ENCODE measurements at places on chromosomes 12 and 14.
A peak's percentile ranks its signal among the peaks of the same experiment; 100 is the strongest.

DNA sequence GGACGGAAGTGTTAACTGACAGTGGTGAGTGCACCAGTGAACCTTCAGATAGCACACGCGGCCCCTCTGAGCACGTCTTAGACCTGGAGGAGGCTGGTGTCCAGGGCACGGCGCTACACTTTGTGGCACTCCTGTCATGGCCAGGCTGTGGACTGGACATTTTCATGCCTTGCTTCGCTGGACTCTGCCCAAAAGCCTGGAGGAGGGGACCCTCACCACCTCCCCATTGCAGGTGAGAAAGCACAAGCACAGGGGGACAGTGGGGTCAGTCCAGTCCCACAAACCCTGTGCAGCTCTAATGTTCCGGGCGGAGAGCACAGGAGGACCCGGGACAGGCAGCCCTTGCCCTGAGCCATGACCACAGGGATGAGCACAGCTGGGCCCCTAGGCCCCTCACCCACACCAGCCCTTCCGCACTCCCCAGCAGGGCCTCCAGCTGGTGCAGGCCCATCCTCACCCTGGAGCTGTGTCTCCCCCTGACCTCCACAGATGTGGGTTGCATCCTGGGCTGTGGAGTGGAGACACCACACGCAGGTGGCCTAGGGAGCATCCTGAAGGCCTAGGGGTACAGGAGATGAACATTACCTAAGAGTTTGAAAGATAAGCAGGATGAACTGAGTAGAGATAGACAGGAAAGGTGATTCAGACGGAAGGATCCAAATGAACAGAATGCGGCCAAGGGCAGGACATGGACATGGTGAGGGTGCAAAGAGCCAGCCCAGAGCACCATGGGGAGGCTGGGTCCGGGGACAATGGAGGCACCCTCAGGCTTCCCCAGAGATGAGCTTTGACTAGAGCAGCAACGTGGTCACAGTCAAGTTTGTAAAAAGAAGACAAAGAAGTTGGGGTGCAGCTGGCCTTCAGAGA lies 132.8 kb downstream of the BCL11B start:
- no peaks in the 10 kb centered on the region for H3K4me1 ChIP-seq
- DNase-seq: no peak
- no peaks in the 10 kb centered on the region for H3K27me3 ChIP-seq
- H3K36me3 ChIP-seq: no peaks in the 10 kb centered on the region
- no peak overlapping the region for H3K4me3 ChIP-seq

DNA sequence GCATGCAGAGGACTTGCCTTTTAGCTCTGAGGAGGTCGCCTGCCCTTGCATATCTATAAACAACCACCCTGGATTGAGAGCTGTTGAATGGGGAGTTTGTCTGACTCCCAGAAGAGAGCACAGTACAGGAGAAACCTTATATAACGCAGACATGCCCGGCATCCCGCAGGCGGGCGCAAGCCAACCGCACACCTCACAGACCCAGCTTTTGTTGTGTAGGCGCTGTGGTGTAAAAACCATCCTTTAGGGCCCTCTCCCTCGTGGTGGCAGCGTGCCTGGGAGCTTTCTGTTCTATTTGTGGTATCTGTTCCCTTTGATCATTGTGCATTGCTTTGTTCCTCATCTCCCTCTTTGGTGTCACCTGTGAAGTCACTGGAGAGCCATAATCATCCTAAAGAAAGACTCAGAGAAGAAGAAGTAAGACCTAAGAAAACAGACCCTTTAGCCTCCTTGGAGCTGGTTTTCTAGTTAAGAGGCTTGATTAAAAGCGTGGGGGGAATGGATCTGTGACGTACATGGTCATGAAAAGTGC lies 77.7 kb downstream of the ETV6 start:
- no peak overlapping the region for H3K27ac ChIP-seq
- peaks cover 41% of the 10 kb centered on the region for H3K4me1 ChIP-seq
- no peak overlapping the region for H3K4me3 ChIP-seq
- DNase-seq: no peak

DNA sequence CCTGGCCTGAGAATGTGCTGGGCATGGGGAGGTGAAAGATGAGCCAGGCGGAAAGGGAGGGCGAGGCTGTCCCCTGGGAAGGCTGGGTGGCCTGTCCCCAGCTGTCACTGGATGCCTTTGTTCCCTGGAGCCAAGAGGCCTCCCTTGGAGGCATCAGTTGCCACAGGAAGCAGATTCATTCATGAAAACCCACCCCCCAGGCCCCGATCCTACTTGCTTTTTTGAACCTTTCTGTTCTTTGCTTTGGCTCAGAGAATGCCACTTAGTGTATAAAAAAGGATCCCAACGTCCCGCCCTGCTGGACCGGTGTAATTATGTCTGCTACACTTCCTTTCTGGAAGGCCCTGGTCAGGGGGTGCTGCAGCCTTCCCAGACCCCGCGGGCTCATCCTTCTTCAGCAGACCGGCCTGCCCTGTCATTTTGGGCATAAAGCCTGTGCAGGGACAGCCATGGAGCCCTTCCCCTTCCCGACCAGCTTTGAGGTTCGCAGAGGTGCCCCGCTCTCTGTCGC lies 220.2 kb downstream of the SLC41A2 start:
- H3K4me3 ChIP-seq: no peak overlapping the region
- no peak for DNase-seq
- no peaks in the 10 kb centered on the region for H3K36me3 ChIP-seq
- H3K4me1 ChIP-seq: peaks cover 10% of the 10 kb centered on the region

GRCh38 chr12:80154261-80154660 lies 54.9 kb downstream of the OTOGL start:
- peaks cover 12% of the 10 kb centered on the region for H3K4me1 ChIP-seq
- H3K27me3 ChIP-seq: no peaks in the 10 kb centered on the region
- H3K36me3 ChIP-seq: no peaks in the 10 kb centered on the region
- no peak overlapping the region for H3K4me3 ChIP-seq
- H3K27ac ChIP-seq: no peak overlapping the region
- DNase-seq: no peak

DNA sequence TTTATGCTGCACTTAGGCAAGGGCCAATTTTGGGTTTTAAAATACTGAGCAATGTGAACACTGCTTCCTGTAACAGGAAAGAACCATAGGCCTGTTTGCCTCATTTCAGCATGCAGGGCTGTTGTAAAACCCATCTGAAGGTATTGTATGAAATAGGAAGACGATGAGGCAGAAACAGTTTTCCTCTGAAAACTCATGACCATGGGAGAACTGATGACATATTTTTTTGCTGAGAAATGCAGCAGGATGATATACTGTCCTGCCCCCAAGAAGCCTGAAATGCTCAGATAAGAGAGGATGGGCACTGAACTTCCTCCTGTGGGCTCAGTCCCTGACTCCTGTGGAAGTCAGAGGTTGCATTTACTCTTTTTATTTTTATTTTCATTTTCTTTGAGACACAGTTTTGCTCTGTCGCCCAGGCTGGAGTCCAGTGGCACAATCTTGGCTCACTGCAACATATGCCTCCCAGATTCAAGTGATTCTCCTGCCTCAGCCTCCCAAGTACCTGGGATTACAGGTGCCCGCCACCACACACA lies 17.4 kb downstream of the PYGL start:
- DNase-seq: no peak
- no peak overlapping the region for H3K4me3 ChIP-seq
- H3K27me3 ChIP-seq: no peaks in the 10 kb centered on the region

DNA sequence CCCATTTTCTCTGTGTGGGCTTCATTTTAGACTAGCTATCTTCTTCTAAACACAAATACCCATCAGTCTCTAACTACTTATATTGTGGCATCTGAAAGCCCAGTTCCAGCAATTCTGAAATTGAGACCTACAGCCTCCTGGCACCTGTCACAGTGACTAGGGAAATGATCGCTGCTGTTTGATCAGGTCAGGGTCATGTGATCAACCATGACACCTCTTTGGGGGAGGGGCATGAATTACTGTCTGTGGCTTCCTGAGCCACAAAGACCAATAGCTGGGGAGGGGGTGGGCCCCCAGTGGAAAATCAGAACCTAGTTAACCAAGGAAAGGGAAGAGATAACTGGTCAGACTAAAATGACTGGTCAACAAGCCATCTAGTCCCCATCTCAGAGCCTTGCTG lies 14.1 kb downstream of the WSCD2 start:
- DNase-seq: no peak
- no peaks in the 10 kb centered on the region for H3K4me1 ChIP-seq
- no peak overlapping the region for H3K4me3 ChIP-seq
- no peaks in the 10 kb centered on the region for H3K36me3 ChIP-seq

DNA sequence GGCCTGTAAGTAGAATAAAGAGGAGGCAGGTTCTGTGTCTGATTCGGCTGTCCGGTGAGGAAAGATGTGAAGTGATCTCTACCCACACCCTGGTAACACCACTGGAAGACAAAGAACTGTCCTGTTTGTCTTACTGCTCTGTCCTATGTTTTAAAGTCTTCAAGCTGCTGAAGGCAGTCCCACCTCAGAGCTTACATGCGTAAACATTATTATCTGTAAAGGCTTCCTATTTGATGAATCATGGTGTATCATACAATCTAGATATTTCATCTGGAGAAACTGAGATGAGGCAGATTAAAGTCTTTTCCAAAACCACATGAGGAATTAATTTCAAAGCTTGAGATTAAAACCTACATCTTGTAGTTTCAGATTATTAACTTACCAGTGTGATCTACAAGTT lies 427.6 kb downstream of the ZFP36L1 start:
- no peak for DNase-seq
- H3K27me3 ChIP-seq: no peaks in the 10 kb centered on the region
- H3K27ac ChIP-seq: peak overlapping the region; percentile 34
- H3K36me3 ChIP-seq: no peaks in the 10 kb centered on the region
- no peak overlapping the region for H3K4me3 ChIP-seq
- peaks cover 16% of the 10 kb centered on the region for H3K4me1 ChIP-seq

DNA sequence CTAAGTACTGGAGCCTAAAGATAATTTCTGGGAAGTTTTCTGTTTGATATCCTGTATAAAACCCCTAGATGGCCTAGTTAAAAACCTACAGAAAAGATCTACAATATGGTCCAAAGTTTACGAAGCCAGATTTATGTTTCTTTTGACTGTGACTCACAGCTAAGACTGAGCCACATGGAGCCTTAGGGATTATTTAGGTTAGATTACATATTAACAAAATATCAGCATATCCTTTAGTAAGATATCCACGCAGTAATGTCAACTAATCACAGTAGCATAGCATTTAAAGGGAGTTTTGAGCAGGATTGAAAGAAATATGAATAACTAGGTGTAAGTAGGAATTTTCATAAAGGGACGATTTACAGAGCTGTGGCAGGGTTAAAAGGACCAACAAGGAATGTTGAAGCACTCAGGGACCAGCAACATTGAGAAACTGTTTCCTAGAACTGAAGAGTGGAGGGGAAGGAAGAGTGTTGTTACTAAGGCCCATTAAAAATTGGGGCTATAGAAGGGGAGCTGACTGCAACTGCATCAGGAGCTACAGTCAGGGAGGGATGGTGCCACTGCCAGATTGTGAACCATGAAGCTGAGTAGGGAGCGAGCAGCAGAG lies 155.5 kb downstream of the DACT1 start:
- no peaks in the 10 kb centered on the region for H3K4me1 ChIP-seq
- no peak for DNase-seq

DNA sequence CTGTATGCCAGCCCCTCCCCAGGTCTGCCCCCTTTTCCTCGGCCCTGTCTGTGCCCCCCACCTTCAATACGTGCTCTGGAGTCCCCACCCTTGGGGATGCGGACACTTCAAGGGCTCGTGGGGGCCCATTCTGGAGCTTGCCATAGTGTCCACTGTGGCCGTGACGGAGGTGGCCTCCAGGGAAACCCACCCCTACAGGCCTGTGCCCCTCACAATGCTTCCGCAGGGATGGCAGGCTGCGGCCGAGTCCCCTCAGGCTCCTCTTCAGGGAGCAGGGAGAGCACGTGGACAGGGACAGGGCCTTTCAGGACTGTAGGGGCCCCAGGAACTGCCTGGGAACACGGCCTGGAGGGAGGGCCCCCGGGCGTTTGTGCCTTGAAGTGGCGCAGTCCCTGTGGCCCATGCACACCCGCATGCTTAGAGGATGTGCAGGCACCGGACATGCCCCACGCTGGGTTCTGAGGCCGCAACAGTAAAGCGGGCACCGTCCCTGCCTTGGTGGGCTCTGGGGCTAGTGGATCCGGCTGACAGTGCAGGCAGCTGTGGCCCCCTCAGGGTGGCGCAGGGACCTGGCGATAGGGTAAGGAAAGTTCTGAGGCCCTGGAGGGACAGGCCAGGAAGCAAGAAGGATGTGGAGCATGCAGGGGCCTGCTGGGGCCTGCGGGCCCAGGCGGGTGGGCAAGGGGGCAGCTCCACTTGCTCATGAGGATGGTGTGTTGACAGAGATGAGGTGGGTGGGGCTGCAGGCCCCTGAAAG lies 209.0 kb upstream of the RTL1 start:
- no peaks in the 10 kb centered on the region for H3K36me3 ChIP-seq
- no peaks in the 10 kb centered on the region for H3K4me1 ChIP-seq
- H3K27me3 ChIP-seq: no peaks in the 10 kb centered on the region

DNA sequence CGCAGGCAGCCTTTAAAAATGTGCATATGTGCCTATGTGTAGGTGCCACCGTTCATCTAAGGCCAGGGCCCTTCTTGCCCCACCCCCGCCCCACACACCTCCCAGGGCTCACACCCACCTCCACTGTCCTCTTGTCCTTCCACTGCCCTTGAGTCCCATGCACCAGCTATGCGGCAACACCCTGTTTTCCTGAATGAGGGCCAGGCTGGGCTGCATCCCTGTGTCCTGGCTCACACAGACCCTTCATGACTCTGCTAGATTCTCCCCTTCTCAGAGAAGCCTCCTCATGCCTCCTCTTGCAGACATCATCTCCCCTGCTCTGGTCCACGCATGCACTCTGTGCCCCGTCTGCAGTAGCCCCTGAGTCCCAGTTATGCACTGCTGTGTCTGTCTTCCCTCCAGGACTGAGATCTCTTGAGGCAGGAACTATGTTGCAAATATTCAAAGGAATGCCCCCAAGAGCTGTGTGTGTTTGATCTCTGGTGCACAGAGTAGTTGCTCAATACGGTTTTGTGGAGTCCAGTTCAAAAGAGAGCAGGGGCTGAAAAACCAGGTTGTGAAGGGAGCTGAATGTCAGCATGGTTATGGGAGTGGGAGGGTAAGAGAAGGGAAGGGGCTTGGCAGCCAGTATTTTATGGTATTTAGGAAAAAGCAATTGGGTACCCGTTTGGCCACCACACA lies 47.3 kb upstream of the ESRRB start:
- no peak for DNase-seq
- H3K27me3 ChIP-seq: peaks cover 31% of the 10 kb centered on the region
- H3K27ac ChIP-seq: no peak overlapping the region
- no peak overlapping the region for H3K4me3 ChIP-seq
- H3K36me3 ChIP-seq: no peaks in the 10 kb centered on the region
- H3K4me1 ChIP-seq: no peaks in the 10 kb centered on the region

DNA sequence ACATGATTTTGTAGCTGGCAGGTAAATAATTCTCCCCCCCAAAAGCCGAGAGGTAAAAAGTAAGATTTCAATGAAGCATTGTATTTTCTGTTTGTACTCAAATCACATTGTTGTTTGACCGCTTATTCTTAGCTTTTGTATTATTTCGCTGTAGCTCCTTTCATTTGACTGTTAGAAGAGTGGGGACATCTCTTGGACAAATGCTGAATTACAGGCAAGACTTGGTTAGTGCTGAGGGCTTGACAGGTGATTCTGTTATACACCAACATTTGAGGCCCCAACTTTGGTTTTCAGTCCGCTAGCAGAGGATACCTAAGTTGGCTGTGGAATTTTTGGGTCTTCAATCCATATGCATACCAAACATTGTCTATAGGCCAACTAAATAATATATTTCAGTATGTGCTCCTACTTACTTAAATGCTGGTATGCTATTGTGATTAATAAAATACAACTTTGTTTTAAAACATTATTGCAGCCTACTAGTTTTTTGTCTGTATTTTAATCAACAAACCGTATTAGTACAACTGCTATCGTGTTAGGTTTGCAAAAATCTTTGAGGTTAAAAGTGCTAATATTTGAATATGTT lies 102.2 kb downstream of the ERC1 start:
- H3K27ac ChIP-seq: no peak overlapping the region
- no peaks in the 10 kb centered on the region for H3K36me3 ChIP-seq
- no peak overlapping the region for H3K4me3 ChIP-seq
- no peaks in the 10 kb centered on the region for H3K4me1 ChIP-seq
- DNase-seq: no peak

Measured in RWPE2 (cell line).